ENCODE measurements at places on chromosomes 4 and X.

- DNase-seq, result no peak
Observed at GRCh38 chrX:11864171-11864570, 106.1 kb downstream of the MSL3 start.

GRCh38 chrX:123237271-123237670, 53.2 kb downstream of the GRIA3 start:
- DNase-seq, result no peak

GRCh38 chr4:170231377-170231776, 141.6 kb upstream of the AADAT start:
- no peak for DNase-seq

DNA sequence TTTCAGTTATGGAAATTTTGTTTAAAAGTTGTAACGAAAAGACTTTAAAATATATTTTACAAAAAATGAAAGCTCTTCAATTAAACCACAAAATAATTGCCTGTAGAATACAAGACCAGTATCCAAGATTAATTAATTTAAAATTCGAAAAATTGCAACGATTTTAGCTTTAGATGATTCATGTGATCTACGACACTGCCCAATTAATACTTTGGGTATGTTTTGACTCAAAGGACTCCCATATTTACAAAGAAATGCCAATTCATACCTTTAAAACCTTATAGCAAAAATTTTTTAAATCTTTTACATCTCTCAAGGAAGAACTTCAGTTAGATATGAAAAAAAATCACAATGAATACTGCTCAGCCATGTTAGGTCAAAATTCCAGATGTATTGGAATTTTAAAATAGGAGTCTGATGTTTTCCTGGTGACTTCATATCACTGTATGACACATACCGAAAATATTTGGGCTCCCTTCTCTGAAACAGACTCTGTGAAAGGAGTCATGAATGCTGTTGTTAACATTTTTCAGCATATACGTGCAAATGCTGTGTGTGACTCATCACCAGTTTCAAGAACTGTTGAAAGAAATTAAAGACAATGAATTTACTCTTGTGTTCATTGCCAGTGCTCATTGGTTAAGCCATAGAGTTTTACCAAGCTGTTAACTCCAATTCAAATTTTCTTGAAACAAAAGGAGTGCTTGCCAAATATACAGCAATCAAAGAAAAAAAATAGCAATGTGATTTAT, 13.8 kb upstream of the SMS start:
- no peak for DNase-seq

DNA sequence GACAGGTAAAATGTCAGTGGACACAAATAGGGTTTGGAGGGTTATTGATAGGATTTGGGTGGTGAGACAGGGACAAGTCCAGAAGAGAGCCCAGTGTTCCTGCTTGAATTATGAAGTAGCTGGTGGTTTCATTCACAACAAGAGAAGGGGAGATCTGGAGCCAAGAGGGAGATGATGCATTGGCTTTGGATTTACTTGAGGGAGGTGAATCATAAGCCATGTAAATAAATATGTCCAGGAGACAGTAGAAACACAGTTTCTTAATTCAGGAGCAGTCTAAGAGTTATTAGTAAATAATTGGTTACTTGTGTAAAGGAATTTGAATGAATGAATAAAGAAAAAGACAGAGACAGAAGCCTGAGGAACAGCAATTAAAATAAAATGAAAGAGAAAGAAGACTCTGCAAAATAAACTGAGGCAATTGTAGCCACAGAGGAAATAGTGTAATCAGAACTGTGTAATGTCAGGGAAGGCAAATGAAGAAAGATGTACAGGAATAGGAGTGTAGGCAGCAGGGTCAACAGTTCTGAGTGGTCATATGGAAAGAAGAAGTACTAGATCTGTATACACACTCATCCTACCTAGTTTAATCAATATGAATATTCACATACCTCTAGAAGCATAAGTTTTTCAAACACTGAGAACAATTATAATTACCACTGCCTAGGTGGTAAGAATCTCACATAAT, 50.2 kb upstream of the CXCL8 start:
- DNase-seq, result no peak

- no peak for DNase-seq
Observed at GRCh38 chr4:74364652-74365491, at the start of gene EREG. Gene EREG, plus strand, starts transcription at chr4:74365145. Its CDS starts 164 bp downstream, at chr4:74365309.

DNA sequence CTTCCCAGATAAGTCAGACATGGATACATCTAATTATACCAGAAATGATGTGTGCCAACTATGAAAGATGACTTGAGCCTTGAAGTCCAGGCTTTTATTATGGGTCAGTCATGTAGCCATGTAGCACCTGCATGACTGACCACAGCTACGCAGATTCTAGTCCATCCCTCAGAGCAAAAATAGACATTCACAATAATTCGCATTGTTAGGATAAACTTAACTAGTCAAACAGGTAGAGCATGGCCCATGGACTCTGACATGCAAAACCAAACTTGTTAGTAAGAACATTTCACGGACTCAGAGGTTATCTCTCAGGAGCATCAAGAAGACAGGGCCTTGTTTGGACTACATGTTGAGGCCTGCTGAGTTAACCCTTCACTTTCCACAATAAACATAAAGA, 132.6 kb downstream of the PWWP3B start:
- DNase-seq, result no peak

GRCh38 chr4:41221850-41222645, 7.7 kb upstream of the APBB2 start:
- no peak for DNase-seq

DNA sequence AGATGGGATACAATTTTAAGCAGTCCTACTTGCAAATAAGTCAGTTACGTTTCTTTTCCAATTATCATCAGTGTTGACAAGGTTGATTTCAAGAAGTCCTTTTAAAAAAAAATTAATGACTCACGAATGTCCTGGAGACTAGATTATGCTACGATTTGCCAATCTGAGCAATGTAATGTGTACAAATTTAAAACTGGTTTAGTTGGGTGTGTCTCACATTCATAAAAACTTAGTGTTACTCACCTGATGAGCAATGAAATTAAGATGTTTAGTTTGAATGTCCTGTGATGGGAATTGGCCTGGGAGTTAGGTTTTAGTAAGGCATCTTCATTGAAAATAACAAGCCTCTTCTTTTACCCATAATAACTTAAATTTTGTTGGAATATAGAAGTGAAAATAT, 136.7 kb upstream of the POF1B start:
- DNase-seq, result no peak

DNA sequence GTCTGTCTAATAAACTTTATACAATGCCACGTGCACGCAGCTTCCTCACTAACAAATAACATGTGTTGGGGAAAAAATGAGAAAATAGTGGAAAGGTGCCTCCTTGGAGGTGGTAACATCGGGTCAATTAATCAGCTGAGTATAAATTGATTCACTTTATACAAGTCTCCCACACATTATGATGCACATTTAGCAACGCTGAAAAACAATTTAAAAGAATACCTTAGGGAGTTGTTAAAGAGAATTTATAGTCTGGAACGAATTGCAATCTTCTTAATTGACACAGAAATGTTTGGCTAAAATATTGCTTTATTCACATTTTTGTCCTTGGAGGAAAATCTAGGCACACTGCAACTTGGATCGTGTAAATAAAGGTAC, 84.2 kb downstream of the HPRT1 start:
- no peak for DNase-seq

- DNase-seq, result no peak
Observed at GRCh38 chrX:57607295-57608187, 15.7 kb downstream of the ZXDB start.

- DNase-seq, result no peak
Observed at GRCh38 chr4:153937289-153937688, 148.4 kb upstream of the SFRP2 start.

DNA sequence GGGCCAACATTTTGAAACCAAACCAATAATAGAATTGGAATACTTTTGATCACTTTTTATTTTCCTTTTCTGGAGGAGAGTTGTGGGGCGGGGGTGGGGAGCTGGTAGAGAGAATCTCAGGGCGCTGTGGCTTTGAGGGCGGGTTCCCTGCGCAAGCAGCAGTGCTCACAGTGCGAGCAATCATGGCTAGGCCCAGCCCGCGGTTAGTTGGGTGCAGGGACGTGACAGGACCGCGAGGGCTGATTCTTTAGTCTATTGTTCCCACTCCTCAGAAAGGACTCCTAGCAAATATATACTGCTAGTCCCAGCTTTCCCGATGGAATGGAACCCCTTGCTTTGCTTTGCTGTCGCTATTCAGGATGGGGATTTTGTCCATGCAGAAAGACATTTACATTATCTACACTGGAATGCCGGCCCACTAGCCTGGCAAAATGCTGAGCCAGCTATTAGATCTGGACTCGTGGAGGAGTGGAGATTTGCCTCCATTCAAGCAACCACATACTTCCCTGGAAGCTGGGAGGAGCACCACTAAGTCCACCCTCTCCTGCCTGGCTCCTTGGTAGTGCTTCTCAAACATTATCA, 23.9 kb upstream of the APLN start:
- no peak for DNase-seq

GRCh38 chr4:8732681-8733243, 138.9 kb downstream of the HMX1 start:
- no peak for DNase-seq

DNA sequence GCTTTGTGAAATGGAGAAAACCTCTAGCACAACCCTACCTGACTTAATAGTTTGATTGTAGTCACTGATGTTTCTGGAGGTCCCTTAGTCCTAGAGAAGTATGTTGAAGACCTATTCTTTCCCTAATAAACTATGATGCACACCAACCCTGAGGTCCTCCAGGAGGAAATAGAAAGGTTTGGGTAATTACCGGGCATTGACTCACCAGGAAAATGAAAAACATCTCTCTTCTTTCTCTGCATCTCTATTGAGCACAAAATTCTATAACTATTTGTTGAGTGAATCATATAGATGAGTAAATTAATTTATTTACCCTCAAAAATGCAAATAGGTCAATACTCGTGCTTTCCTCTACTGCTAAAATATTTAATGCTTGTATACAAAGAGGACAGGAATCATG, 582.4 kb upstream of the FAM241A start:
- no peak for DNase-seq

DNA sequence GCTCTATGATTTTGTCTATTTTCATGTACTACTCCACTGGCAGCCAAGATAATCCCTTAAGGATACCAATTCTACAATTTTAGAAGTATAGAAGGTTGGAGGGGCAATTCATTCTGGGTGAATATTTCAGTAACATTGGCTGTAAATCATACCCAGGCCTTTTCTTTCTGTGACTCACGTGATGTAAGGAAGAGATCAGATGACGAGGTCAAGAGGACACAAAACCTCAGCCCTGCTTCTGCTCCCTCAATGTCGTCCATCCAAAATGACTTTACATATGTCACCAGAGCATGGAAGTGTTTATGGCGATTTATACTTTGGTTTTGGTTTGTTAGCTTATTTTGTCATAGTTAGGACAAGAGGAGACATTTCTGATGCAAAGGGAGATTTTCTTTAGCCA, 70.7 kb upstream of the SLC4A4 start:
- DNase-seq, result no peak

DNA sequence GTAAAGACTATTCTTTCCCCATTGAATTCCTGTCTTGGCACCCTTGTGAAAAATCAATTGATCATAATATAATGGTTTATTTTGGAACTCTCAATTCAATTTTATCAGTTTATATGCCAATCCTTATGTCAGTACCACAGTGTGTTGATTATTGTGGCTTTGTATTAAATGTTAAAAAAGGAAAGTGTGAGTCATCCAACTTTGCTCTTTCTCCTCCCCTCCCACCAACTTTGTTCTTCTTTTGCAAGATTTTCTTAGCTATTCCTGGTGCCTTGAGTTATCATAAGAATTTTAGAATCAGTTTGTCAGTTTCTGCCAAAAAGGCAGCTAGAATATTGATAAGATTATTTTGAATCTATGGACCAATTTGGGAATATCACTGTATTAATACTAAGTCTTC, 11.2 kb upstream of the RNF175 start:
- no peak for DNase-seq

DNA sequence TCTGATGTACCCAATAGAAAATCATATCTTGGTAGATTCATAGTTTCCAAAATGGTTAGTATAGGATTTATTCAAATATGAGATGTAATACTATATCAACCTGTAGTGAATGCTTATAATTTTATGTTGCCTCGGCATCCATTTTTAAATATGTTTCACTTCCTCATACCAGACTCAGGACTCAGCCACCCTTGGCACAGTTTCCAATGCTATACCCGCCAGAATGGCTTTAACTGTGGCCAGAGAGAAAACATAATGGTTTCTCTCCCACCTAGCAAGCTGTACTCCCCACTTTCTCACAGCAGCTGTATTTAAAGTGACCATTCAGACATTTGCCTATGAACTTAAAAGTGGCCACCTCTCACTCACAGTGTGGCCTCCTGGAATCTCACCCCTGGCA, 466.6 kb upstream of the PABPC4L start:
- DNase-seq, result no peak

DNA sequence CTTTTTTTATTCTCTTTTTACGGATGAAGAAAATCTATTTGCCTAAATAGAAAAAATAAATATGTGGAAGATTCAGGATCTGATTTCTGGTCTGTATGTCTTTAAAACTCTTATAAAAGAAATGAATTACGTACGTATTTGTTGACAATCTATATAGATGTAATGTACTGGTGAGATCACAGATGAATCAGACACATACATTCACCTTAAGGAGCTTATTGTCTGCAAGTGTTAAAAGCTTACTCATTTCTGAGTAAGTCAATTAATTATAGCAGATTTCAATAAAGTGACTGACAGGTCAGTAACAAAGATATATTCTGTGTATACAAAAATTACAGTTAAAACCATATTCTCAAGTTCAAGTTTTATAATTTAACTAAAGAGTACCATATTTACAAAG, 66.6 kb upstream of the NAF1 start:
- DNase-seq, result no peak
